ENCODE measurements at places on chromosomes 4 and X. TPM values are rescaled to one million over a fixed set of nuclear protein-coding genes. Genes with fewer than 3 reads are reported as not detected.

NRK gene
- 0.05 TPM for total RNA-seq

DNA sequence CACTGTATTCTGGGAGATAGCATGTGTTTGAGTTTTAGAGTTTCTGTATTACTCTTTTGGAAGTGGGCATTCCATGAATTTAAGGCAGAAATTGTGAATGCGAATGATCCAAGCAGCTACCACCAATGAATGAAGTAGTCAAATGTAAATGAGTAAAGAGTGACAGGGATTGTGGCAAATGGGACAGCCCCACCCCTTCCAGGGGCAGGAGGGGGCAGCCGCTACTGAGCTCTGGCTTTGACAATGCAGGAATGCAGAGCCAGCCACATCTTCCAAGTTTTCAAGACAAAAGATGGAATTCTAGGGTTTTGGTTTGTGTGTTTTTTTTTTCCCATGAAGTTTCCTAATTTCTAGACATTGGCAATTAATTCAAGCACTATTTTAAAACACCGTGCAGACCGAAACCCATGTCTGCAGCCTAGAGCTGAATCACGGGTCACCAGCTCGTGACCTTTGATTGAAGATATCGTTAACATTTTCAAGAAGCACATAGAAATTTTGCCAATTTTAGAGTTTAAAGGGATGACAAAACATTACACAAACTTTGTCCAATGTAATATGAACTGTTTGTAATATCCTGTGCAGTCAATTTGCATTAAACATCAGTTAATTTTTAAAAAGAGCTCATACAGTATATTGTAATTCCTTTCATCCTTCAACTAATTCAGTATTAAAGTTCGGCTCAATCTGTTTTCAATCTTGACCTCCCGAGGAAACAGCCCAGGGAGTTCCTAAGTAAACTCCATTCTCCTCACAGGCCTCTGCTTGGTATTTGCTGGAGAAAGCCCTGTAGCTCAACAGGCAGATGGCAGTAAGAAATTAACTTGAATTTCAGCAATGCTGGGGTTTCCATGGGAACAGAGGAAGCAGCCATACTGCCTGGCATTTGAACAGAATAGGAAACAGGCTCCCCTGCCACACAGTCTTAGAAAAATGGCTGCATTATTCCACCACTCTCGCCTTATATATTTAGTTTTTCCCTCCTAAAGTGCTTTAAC is 83.4 kb downstream of the UCHL1 start:
- no peak overlapping the region for H3K27ac ChIP-seq
- no peaks in the 10 kb centered on the region for H3K4me1 ChIP-seq
- H3K4me3 ChIP-seq, result no peak overlapping the region
- no peak for DNase-seq
- no peaks in the 10 kb centered on the region for H3K36me3 ChIP-seq

DNA sequence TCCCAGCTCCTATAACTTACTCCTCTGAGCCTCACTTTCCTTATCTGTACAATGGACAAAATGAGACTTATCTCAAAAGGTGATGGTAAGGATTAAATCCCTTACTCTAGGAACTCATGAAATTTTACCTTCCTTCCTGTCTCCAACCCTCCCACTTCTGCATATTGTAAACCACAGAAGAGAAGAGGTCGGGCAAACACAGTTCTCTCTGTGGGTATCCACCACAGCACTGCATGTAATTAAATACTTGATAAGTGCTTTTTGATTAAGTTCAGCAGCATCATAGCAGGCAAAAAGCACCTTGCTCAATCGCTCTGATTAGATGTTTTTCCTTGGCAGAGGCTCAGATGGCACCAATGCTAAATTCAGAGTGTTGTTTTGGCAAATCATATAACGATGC is 17.3 kb upstream of the TMEM192 start:
- H3K4me1 ChIP-seq, result no peaks in the 10 kb centered on the region
- no peaks in the 10 kb centered on the region for H3K27me3 ChIP-seq
- DNase-seq, result no peak
- no peak overlapping the region for H3K27ac ChIP-seq
- H3K4me3 ChIP-seq, result no peak overlapping the region
- no peaks in the 10 kb centered on the region for H3K36me3 ChIP-seq

DNA sequence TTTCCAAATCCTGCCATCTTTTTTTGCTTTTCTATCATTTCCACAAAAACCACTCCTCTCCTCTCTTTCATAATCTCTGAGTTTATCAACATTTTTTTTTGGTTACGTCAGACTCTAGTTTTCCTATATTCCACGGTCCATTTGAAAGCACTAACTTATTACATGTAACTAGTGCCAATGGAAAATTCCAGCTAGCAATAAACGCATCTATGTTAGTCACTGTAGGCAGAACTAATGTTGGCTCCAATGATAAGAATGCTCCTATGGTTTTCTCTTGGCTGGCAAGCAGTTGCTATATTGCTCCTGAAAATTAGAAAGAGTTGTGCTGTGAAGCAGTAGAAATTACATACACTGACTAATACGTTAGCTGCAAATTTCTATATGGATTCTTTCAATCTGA is 634.6 kb upstream of the FTHL17 start:
- no peak for DNase-seq
- H3K4me3 ChIP-seq, result no peak overlapping the region
- H3K27ac ChIP-seq, result no peak overlapping the region
- no peaks in the 10 kb centered on the region for H3K27me3 ChIP-seq
- no peaks in the 10 kb centered on the region for H3K4me1 ChIP-seq

- no peak within 1 kb of the TSS for H3K4me3 ChIP-seq
- H3K27me3 ChIP-seq, result no peaks in the 10 kb centered on the region
- no peaks in the 10 kb centered on the region for H3K36me3 ChIP-seq
- no peak for DNase-seq
- no peaks in the 10 kb centered on the region for H3K4me1 ChIP-seq
Observed at GRCh38 chrX:55220119-55220794, at the start of gene PAGE5. Gene PAGE5 (plus strand): TSS chrX:55220346. CDS start chrX:55221383, 1,037 bp downstream.

- no peaks in the 10 kb centered on the region for H3K4me1 ChIP-seq
- no peak overlapping the region for H3K4me3 ChIP-seq
- H3K36me3 ChIP-seq, result no peaks in the 10 kb centered on the region
- DNase-seq, result peak; percentile 10
- H3K27ac ChIP-seq, result no peak overlapping the region
Observed at GRCh38 chr4:97153042-97153441, 990.2 kb downstream of the STPG2 start.

ATP2B3 gene
- not detected for total RNA-seq

GRCh38 chrX:31021537-31021936 is 50.3 kb downstream of the FTHL17 start:
- no peak overlapping the region for H3K4me3 ChIP-seq
- DNase-seq, result no peak
- H3K27me3 ChIP-seq, result no peaks in the 10 kb centered on the region
- H3K36me3 ChIP-seq, result no peaks in the 10 kb centered on the region

MMRN1 gene
- total RNA-seq, result 0.12 TPM

- no peaks in the 10 kb centered on the region for H3K27me3 ChIP-seq
- no peak for DNase-seq
- H3K4me3 ChIP-seq, result no peak overlapping the region
- H3K27ac ChIP-seq, result no peak overlapping the region
- no peaks in the 10 kb centered on the region for H3K4me1 ChIP-seq
- no peaks in the 10 kb centered on the region for H3K36me3 ChIP-seq
Observed at GRCh38 chrX:3679669-3680068, 33.8 kb downstream of the PRKX start.

GRCh38 chrX:120790118-120790517 is 85.5 kb downstream of the CT47B1 start:
- H3K36me3 ChIP-seq, result no peaks in the 10 kb centered on the region
- H3K27me3 ChIP-seq, result no peaks in the 10 kb centered on the region
- no peak overlapping the region for H3K27ac ChIP-seq
- no peak overlapping the region for H3K4me3 ChIP-seq
